ENCODE measurements at places on chromosomes 13 and 19. TPM values are rescaled to one million over a fixed set of nuclear protein-coding genes. Genes with fewer than 3 reads are reported as not detected.

DNA sequence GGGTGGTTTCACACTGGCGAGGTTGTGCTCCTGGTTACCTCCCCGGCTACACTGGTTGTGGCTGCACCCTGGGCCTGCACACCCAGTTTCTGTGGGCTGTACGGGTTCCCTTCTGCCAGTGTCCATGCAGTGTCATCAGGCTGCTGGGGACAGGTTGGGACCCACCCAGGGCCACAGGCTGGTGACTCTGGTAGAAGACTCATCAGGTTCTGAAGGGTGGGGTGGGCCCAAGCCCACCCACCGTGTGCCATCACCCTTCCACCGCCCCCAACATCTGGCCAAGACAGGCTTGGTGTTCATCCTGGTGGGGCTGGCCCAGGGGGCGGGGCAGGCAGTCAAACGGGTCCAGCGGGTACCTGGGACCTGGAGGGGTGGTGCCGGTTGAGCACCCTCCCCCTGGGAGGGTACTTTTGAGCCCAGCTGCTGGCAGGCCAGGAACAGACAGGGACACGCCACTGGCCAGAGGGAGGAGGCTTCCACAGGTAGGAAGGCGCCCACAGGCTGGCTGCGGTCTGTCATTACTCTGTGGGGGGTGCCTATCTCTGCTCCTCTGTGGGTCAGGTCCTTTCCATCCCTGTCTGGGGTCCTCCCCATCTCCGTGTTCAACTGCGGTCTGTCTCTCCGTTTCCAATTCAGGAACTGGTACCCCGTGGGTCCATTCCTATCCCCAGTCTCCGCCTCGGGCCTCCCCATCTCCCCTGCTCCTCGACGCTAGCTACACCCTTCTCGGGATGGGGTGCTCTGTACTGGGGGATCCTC lies at the start of gene RNF225:
Gene RNF225 (plus strand): TSS at position 437 of the 759 bp plus-strand sequence. CDS start 434 bp downstream, outside the sequence.
- H3K4me3 ChIP-seq: no peak within 1 kb of the TSS
- no peak within 1 kb of the TSS for H3K27ac ChIP-seq
- no peaks in the 10 kb centered on the region for H3K4me1 ChIP-seq

GRCh38 chr19:6587998-6588507 lies 2.9 kb downstream of the CD70 start:
- H3K4me1 ChIP-seq: peaks cover 30% of the 10 kb centered on the region
- no peak overlapping the region for H3K27ac ChIP-seq
- H3K27me3 ChIP-seq: peaks cover 20% of the 10 kb centered on the region

- no peak overlapping the region for H3K4me3 ChIP-seq
- no peak for DNase-seq
- no peaks in the 10 kb centered on the region for H3K36me3 ChIP-seq
- peaks cover 5% of the 10 kb centered on the region for H3K4me1 ChIP-seq
- peaks cover 3% of the 10 kb centered on the region for H3K27me3 ChIP-seq
These were observed 5.3 kb downstream of the ARHGEF7 start for GRCh38 chr13:111120422-111120821.

- H3K4me1 ChIP-seq: no peaks in the 10 kb centered on the region
- no peak overlapping the region for H3K4me3 ChIP-seq
- H3K36me3 ChIP-seq: no peaks in the 10 kb centered on the region
- H3K27me3 ChIP-seq: no peaks in the 10 kb centered on the region
These were observed 11.6 kb downstream of the OXGR1 start for GRCh38 chr13:96982672-96983071.

DNA sequence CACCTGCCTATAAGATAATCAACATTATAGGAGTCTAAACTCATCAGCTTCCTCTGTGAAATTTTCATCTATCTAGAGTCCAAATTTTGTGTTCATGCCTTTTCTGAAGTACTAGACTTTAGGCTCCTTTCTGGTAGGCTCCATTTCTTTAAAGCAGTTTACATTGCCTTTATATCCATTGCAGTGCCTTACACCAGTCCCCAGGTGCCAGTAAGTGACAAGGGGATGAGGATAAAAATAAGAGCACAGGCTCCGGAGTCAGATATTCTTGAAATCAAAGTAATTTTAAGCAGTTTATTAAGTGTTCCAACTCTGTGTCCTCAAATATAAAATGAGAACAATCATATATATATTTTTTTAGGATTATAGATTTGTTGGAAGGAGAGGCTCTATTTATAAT lies 10.6 kb upstream of the CYSLTR2 start:
- H3K36me3 ChIP-seq: no peaks in the 10 kb centered on the region
- no peaks in the 10 kb centered on the region for H3K4me1 ChIP-seq
- H3K4me3 ChIP-seq: no peak overlapping the region
- H3K27ac ChIP-seq: no peak overlapping the region
- no peaks in the 10 kb centered on the region for H3K27me3 ChIP-seq

DNA sequence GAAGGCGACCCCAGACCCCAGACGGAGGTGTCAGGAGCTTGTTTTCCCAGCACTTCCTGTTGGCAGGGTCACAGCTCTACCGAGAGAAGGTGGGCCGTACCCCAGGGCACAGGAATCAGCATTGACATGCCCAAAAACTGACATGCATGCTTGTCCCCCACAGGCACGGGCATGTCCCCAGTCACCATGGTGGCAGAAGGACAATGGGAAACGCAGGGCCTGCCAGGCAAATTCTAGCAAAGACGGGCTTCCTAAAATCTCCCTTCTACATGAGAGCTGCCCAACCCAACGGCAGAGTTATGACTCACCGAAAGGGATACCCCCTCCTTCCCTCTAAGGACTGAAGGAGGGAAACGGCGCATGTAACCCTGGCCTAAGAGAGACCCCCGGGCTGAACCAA lies 18.5 kb downstream of the TSHZ3 start:
- no peak overlapping the region for H3K27ac ChIP-seq
- no peak for DNase-seq
- no peaks in the 10 kb centered on the region for H3K27me3 ChIP-seq
- H3K4me1 ChIP-seq: no peaks in the 10 kb centered on the region
- H3K4me3 ChIP-seq: no peak overlapping the region
- no peaks in the 10 kb centered on the region for H3K36me3 ChIP-seq

- no peaks in the 10 kb centered on the region for H3K27me3 ChIP-seq
- H3K4me1 ChIP-seq: no peaks in the 10 kb centered on the region
- H3K4me3 ChIP-seq: no peak overlapping the region
- H3K36me3 ChIP-seq: no peaks in the 10 kb centered on the region
- no peak for DNase-seq
These were observed 836.4 kb downstream of the SLITRK6 start for GRCh38 chr13:84962849-84963248.

DNA sequence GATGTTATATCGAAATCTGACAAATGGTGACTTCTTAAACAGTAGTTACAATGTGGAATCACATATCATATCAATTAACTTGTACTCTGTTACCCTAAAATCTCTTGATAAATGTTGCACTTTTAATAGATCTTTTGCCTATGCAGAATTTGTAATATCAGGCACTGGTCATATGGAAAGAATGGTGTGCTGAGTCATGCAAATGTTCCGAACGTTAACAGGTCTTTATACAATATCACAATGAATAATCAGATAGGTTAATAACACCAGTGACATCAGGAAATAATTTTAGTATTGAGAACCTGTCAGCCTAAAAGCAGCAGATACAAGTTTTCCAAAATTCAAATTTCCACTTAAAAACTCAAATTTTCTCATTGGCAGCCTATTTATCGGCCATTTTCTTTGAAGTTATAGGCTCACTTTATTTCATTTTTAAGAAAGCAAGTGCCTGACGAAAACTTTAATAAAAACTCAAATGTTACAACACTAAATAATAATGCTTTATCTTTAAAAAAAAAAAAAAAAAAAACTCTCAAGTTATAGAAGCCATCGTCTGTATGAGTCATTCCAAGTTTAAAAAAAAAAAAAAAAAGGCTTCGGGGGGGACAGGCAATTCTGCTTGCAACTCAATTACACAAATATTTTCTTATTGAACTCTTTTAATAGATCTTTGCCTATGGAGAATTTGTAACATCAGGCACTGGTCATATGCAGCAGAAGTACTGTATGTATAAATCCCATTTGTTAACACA lies 180.9 kb downstream of the DIAPH3 start:
- no peak overlapping the region for H3K27ac ChIP-seq
- no peak overlapping the region for H3K4me3 ChIP-seq
- H3K27me3 ChIP-seq: no peaks in the 10 kb centered on the region
- DNase-seq: no peak
- no peaks in the 10 kb centered on the region for H3K4me1 ChIP-seq

GRCh38 chr13:29499506-29500165 lies 95.9 kb downstream of the SLC7A1 start:
- no peaks in the 10 kb centered on the region for H3K27me3 ChIP-seq
- H3K4me3 ChIP-seq: no peak overlapping the region
- H3K36me3 ChIP-seq: no peaks in the 10 kb centered on the region
- no peaks in the 10 kb centered on the region for H3K4me1 ChIP-seq
- no peak for DNase-seq

- H3K36me3 ChIP-seq: no peaks in the 10 kb centered on the region
- no peak overlapping the region for H3K4me3 ChIP-seq
- no peak for DNase-seq
- H3K27me3 ChIP-seq: no peaks in the 10 kb centered on the region
- no peak overlapping the region for H3K27ac ChIP-seq
- no peaks in the 10 kb centered on the region for H3K4me1 ChIP-seq
These were observed 1631.7 kb downstream of the OLFM4 start for GRCh38 chr13:54660277-54660676.

DNA sequence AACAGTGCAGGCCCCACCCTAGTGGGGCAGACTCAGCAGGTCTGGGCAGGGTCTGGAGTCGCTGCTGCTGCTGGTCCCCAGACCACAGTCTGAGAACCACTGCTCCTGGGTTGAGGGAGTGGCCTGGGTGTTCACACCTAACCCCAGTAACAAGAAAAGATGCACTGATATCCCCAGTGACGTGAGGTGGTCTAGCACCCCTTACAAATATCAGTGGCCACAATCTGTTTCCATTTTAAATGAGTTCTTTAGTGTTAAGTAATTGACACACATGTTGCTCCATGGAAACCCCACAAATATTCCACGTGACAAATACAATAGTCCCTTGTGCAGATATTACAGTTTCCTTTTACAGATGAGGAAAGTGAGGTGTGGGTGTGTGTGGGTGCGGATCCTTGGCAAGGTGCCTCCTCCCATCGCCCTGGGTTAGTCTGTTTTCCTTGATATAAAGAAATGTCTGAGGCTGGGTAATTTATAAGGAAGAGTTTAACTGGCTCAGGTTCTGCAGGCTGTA lies 96.3 kb upstream of the GPR183 start:
- H3K27me3 ChIP-seq: no peaks in the 10 kb centered on the region
- DNase-seq: no peak
- peaks cover 6% of the 10 kb centered on the region for H3K4me1 ChIP-seq

- H3K27me3 ChIP-seq: no peaks in the 10 kb centered on the region
- H3K36me3 ChIP-seq: peaks cover 49% of the 10 kb centered on the region
- peaks cover 42% of the 10 kb centered on the region for H3K4me1 ChIP-seq
These were observed 29.9 kb upstream of the C1QTNF9 start for GRCh38 chr13:24279327-24280110.

DNA sequence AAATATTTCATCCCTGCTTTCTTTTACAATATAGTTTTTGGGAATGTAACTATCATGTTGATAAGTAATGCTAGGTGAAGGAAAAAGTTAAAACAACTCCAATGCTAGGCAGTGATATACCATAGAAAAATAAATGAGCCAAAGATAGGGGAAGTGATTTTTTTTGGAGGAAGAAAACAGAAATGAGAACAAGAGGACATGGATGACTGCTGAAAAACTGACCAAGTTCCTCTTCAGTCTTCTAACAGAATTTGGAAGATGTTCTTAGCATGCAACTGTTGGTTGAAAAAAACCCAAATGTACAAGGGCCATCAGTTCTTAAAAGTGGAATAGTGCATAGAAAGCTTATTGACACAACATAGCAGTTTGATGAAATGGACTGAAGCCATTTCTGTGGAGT lies 262.5 kb upstream of the STARD13 start:
- H3K27ac ChIP-seq: no peak overlapping the region
- H3K4me1 ChIP-seq: peaks cover 15% of the 10 kb centered on the region
- no peak for DNase-seq
- no peaks in the 10 kb centered on the region for H3K27me3 ChIP-seq
- no peaks in the 10 kb centered on the region for H3K36me3 ChIP-seq

- no peak overlapping the region for H3K4me3 ChIP-seq
- DNase-seq: no peak
- no peak overlapping the region for H3K27ac ChIP-seq
- H3K4me1 ChIP-seq: peaks cover 29% of the 10 kb centered on the region
These were observed 9.9 kb downstream of the TPP2 start for GRCh38 chr13:102606537-102607309.

GRCh38 chr19:2993579-2993978 lies 16.2 kb downstream of the TLE6 start:
- H3K27ac ChIP-seq: no peak overlapping the region
- H3K27me3 ChIP-seq: no peaks in the 10 kb centered on the region
- H3K4me1 ChIP-seq: no peaks in the 10 kb centered on the region
- H3K36me3 ChIP-seq: no peaks in the 10 kb centered on the region
- no peak overlapping the region for H3K4me3 ChIP-seq

The CEACAM20 gene
- total RNA-seq: not detected

The KLK4 gene
- total RNA-seq: not detected

The ZSCAN1 gene
- not detected for total RNA-seq

The TLE2 gene
- 14.3 TPM for total RNA-seq

The SUGT1 gene
- 49.0 TPM for total RNA-seq

The RNF17 gene
- total RNA-seq: 1.1 TPM

The MYO1F gene
- total RNA-seq: 472 TPM

The ZNF556 gene
- total RNA-seq: not detected
